Hepatocyte (in vitro differentiated cells): ENCODE measurements at places on chromosomes 16 and 17.

DNA sequence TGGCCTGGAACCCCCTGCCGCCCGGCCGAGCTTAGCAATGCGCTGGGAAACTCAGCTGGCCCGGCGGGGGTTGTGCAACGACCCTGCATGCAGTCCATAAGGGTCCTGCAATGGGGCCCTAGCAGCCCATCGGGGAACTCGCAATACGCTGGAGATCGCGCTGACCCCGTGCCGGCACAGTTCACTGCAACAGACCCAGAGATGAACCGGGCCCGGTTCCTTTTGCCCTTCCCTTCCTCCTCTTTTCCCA lies 375 bp downstream of the SLC25A11 start:
- no peak for DNase-seq

GRCh38 chr16:9195287-9195686 lies 103.8 kb downstream of the HAPSTR1 start:
- DNase-seq: peak; percentile 17

- no peak for DNase-seq
Measured at GRCh38 chr17:17528696-17529652, 32.8 kb upstream of the RASD1 start.

DNA sequence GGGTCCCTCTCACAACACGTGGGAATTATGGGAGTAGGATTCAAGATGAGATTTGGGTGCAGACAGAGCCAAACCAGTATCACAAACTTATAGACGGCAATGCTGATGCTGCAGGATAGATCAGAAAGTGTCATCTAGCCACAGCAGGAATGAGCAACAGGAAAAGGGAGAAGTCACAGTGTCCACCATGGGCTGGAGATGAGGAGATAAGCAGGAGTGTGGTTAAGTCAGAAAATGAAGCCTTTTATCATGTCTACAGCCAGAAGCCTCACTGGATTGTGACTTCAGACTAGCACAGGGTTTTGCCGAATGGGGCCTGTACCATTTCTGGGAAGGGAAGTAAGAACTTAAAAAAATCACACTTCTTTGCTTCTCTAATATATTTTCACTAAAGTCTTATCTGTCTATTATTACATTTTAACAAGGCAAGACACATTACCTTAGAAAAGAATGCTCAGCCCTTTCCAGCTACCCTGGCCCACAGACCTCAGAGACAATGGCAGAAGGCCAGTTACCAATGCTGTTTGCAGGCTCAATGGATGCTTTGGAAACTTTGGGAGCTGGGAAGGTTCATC lies 490.2 kb upstream of the SALL1 start:
- DNase-seq: no peak
